CD4-positive, alpha-beta T cell treated with Interleukin-10 for 1 hour (primary cell): ENCODE measurements at places on chromosomes 4 and X.

GRCh38 chrX:71625471-71625870, 7.2 kb upstream of the CXCR3 start:
- no peak for DNase-seq

GRCh38 chr4:133316909-133317308, 167.8 kb downstream of the PCDH10 start:
- no peak for DNase-seq

GRCh38 chr4:184315675-184316359, 98.1 kb upstream of the ENPP6 start:
- DNase-seq = no peak

- no peak for DNase-seq
Measured at GRCh38 chr4:118825799-118826198, 10.1 kb downstream of the SEC24D start.

DNA sequence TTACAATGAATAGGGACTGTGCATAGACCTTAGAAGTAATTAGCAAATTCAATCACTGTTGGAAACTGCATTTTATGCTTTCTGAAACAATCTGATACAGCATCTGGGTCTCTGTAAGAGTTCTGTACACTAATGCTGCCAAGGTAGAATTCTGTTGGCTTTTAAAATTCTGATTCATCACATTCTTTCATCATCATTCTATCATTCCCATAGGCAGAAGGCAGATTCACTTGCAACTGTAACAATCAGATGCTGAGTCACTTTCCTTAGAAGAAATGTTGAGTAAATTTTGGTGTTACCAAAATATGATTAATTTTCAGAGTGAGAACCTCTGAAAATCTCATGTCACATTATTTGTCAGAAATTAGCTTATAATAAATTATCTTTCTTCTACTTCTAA, 267.2 kb downstream of the MAPK10 start:
- DNase-seq = no peak

DNA sequence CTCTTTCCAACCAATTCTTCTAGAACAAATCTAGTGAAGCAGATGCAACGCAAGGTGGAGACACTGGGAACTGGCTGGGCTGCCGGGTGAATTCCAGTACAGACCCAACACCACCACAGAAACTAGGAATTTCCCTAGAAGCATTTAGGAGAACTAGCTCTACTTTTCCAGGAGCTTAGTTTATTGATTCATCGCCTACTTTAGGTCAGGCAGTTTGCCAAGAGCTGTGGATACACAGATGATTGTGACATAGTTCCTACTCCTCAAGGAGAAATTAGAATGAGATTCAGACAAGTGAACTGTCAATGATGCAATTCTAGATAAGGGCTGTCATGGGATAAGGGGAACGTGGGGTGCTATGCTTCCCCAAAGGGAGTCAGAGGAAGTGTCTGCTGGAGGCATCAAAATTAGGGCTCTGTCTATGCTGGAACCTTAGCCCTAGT, 350.0 kb downstream of the CAMK2D start:
- DNase-seq = no peak
